ENCODE measurements at places on chromosomes 13 and 19. TPM values are rescaled to one million over a fixed set of nuclear protein-coding genes. Genes with fewer than 3 reads are reported as not detected.

EFNB2 gene
- 1.00 TPM for total RNA-seq

SLC27A5 gene
- total RNA-seq: 14.1 TPM

CYP4F11 gene
- not detected for total RNA-seq

NAPSA gene
- total RNA-seq: 3.5 TPM

ZNRF4 gene
- not detected for total RNA-seq

CD22 gene
- total RNA-seq: 692 TPM

SELENOV gene
- total RNA-seq: not detected

WDFY2 gene
- 46.1 TPM for total RNA-seq

SEMA6B gene
- 0.46 TPM for total RNA-seq

CILP2 gene
- total RNA-seq: 0.10 TPM

ZNF850 gene
- 6.7 TPM for total RNA-seq

ECSIT gene
- total RNA-seq: 45.6 TPM

B9D2 gene
- total RNA-seq: 17.5 TPM

GSX1 gene
- total RNA-seq: not detected

ZNF536 gene
- not detected for total RNA-seq

SIGLECL1 gene
- total RNA-seq: not detected

ZNF154 gene
- 42.8 TPM for total RNA-seq

ZNF296 gene
- total RNA-seq: 30.2 TPM

PDX1 gene
- not detected for total RNA-seq

FLT3 gene
- 0.42 TPM for total RNA-seq

SYNE4 gene
- 3.4 TPM for total RNA-seq

APOC1 gene
- not detected for total RNA-seq

PCDH9 gene
- total RNA-seq: 21.2 TPM

LRRC63 gene
- not detected for total RNA-seq

RASAL3 gene
- total RNA-seq: 88.5 TPM

ATXN8OS gene
- total RNA-seq: not detected

All from B cell (primary cell).